Cerebellar nuclear complex (tissue), 1 donor: ENCODE measurements at places on chromosomes 7 and 10.

DNA sequence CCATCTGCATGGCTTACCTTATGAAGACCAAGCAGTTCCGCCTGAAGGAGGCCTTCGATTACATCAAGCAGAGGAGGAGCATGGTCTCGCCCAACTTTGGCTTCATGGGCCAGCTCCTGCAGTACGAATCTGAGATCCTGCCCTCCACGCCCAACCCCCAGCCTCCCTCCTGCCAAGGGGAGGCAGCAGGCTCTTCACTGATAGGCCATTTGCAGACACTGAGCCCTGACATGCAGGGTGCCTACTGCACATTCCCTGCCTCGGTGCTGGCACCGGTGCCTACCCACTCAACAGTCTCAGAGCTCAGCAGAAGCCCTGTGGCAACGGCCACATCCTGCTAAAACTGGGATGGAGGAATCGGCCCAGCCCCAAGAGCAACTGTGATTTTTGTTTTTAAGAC is 12.4 kb downstream of the DUSP5 start:
- DNase-seq, result no peak

GRCh38 chr10:125153703-125154490 is 6.5 kb downstream of the CTBP2 start:
- DNase-seq, result no peak

GRCh38 chr7:111459757-111460280 is 102.5 kb downstream of the IMMP2L start:
- DNase-seq, result no peak

GRCh38 chr7:100683659-100684533 is 10.2 kb downstream of the GIGYF1 start:
- no peak for DNase-seq

DNA sequence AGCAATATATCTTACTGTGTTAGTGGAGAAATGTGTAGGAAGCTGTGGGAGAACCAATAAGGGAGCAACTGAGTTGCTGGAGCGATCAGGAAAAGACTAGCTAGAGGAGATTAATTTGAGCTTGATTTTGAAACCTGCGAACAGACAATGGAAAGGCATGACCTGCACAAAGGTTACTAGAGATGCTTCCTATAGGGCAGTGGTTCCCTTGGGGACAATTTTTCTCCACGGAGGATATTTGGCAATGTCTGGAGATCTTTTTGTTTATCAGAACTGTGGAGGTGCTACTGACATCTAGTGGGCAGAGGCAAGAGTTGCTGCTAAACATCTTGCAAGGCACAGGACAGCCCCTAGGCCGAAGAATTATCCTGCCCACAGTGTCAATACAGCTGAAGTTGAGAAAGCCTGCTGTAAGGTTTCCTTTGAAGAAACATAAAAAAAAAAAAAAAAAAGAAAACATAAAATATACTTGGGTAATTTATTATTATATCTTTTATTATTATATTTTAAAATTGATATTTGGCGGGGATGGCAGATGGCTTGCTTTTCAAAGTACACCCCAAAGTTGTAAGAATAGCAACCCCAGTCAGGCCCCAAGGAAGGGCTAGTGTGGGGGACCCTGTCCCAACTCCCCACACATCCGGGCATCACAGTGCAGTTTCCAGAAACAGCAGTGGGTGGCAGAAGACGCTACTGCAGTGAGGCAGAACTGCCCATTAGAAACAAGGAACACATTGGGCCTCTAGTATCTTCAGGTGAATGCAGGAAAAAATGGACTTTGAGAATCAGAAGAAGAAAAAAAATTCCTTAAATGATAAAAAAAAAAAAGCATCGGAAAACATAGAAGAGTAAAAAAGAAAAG is 481.6 kb downstream of the SH2D4B start:
- no peak for DNase-seq

DNA sequence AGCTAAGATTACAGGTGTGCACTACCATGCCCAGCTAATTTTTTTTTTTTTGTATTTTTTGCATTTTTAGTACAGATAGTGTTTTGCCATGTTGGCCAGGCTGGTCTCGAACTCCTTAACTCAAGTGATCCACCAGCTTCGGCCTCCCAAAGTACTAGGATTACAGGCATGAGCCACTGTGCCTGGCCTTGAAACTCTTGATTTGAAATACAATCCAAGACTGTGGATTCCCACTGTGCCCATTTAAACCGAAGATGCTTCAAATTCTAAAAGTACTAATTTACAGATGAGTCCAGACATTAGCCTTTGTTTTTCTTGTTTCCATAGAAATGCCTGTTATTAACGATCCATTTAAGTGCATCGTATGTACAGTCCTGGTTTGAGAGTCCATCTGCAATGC is 130.9 kb downstream of the CACNA2D1 start:
- no peak for DNase-seq

- no peak for DNase-seq
These were observed 1.7 kb downstream of the CREB3L2 start for GRCh38 chr7:138000081-138000701.

DNA sequence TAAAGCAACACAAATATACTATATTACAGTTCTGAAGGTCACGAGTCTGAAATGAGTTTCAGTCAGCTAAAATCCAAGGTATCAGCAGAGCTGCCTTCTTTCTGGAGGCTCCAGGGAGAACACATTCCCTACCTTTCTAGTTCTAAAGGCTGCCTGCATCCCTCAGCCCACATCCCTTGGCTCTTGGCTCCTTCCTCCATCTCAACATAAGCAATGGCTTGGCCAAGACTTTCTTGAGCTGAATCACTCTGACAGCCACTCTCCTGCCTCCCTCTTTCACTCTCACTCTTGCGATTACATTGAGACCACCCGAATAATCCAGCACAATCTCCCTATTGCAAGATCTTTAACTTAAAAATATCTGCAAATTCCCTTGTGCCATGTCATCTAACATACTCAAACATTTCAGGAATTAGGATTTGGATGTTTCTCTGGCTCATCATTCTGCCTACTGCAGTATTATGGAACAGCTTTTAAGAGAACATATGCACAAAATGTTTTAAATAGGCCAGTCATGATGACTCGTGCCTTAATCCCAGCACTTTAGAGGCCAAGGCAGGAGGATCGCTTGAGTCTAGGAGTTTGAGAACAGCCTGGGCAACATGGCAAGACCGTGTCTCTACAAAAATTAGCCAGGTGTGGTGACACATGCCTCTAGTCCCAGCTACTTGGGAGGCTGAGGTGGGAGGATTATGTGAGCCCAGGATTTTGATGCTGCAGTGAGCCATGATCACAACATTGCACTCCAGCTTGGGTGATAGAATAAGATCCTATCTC is 144.2 kb upstream of the VSTM2A start:
- DNase-seq, result no peak

- DNase-seq, result no peak
These were observed 121.5 kb upstream of the CXCL12 start for GRCh38 chr10:44506386-44506785.

GRCh38 chr7:92698237-92698841 is 108.1 kb upstream of the FAM133B start:
- no peak for DNase-seq

DNA sequence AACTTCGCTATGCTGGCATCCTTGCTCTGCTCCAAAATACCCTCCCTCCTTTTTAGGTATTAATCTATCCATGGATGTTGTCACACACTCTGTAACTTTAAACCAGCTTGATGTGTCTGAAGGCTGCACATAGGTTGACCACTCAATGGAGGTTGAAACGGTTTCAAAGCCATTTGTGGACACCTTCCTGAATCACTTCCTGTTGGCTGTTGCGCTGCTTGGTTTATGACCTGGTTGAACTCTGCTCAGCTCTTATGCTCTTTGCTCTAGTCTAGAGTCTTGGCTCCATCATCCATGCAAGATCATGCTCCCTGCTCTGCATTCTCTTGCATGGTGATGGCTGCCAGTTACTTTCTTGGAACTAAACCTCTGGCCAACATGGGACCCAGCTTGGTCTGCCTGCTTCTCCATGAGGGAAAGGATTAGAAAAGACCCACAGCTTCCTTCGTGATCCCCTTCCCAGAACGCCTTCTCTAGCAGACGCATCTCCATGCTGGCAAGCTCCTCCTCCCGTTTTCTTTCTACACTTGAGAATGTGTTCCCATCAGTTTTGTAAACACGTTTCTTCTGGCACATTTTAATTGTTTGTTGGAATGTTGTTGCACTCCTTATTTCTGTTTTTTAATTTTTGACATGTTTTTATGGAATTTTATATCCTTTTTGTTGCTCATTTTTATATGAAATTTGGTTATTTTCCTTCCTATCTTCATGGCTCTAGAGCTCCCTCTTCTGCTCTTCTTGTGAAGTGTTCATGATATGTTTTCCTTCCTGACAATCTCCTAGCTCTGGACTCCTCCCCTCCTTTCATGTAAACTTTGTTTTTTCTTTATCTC is 149.8 kb downstream of the XPNPEP1 start:
- no peak for DNase-seq

DNA sequence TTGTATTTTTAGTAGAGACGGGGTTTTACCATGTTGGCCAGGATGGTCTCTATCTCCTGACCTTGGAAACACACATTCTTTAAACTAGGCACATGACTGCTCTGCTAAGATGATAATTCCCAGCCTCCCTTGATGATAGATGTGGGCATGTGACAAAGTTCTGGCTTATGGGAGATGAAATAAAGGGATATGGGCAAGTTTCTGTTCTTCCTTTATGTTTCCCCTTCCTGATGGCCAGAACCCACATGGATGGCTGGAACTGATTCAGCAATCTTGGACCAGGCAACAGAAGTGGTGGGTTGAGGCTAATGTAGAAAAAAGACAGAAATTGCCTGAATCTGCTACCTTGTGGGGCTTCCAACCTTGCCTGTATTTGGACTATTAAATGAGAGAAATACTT is 60.7 kb upstream of the NRP1 start:
- DNase-seq, result no peak

DNA sequence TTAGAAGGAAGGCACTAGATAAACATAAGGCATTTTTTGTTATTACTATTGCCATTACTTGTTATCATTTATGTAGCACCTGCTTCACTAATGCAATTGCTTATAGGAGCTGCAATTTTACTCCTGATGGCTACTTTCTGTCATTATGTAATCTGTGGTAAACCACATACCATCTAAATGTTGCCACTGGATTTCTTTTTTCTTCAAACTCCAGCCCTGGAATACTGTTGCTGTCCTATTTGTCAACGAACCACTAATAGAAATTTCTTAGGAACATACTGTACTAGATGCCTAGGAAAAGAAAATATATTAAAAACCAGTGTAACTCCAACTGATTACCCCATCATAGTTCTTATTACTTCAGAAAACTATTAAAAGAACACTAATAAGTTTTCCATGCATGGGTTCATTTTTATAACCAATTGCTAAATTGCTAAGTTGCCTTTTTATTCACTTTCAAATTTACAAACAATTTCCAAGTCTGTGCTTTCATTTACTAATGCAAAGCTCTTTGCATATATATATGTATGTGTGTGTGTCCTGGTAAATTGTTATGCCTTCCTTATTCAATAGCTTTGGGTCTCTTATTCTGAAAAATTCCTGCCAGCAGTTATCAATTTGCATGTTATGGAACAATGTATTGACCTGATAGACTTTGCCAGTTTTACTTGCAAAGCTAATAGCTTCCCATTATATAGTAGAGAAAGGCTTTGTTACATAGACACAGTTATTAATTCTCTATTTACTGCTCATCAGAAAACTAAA is 287.4 kb downstream of the EXOC4 start:
- DNase-seq, result no peak

DNA sequence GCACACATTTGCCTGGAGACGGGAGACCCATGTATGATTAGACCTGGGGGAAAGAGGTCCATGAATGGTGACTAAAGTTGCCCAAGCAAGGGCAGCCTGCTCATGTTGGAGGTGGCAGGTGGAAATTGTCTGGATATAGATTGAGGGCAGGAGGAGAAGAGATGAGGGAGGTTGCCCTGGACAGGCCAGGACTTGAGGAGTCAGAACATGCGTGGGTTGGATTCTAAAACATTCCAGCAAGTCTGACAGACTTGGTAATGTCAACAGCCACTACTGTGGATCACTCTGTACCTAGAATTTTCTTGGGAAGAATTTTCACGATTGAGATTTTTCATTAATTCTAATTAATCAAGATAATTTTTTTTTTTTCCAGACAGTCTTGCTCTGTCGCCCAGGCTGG is 19.1 kb upstream of the SVOPL start:
- no peak for DNase-seq

- DNase-seq, result no peak
These were observed 86.2 kb upstream of the DYNC1I1 start for GRCh38 chr7:95686109-95686508.

GRCh38 chr7:103391976-103392375 is 44.5 kb downstream of the PSMC2 start:
- no peak for DNase-seq

GRCh38 chr10:58706836-58707235 is 194.2 kb downstream of the BICC1 start:
- DNase-seq, result no peak

- no peak for DNase-seq
These were observed 98.7 kb downstream of the TMEM26 start for GRCh38 chr10:61354401-61354975.

DNA sequence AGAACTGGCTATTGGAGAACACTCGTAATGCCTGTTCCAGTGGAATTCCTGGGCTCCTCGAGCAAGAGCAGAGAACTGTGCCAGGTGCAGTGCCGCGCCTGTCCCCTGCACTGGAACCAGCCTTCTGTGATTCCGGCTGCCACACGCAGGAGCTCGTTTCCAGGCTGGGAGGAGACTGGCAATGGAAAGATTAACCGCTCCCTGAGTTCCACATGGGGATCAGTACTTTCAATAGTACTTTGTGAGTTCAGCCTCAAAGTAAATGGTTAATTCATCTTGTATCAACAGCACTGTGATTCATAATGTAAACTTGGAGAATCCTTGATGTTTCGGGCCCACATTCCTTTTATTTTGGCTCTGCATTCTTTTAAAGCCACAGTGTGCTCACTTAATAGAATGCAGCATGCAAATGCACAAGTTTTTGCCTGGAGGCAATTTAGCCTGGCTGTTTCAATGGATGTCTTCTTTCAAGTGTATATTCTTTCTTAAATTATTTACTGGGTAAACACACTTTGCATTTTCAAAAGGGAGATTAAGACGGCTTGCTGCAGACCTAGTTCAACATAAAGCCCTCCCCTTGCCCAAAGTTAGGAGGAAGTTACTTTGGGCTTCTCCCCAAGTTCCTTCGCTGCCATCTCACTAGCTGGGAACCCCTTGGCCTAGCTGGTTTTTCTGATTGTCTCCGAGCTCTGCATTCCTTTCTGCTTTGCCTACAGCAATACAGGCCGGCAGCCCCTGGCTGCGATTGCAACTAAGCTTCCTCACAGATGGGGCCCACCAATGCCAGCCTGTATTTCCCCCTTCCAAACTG is 138.1 kb upstream of the TCF7L2 start:
- DNase-seq, result no peak

- no peak for DNase-seq
These were observed 613.1 kb downstream of the SUGCT start for GRCh38 chr7:40747856-40748255.

GRCh38 chr7:117036053-117036669 is 82.9 kb downstream of the ST7 start:
- no peak for DNase-seq

GRCh38 chr7:19677180-19677579 is 31.7 kb downstream of the POLR1F start:
- DNase-seq, result no peak

DNA sequence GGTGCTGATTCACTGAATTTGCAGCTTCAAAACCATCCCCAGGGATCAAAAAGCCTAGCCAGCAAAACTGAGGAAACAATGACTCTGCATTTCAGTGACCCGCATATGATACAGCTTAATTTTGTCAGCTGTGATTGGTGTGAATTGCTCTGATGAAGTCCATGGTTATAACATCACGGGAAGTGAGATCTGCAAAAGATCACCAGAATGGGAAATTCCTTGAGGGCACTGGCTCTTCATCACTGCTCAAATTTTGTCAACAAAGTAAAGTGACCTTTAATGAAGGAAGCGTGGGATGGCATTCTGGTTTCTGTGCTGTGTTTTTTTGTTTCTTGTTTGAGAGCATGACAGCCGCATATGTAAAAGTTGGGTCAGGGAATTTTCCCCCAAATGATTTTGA is 745.9 kb downstream of the GATA3 start:
- no peak for DNase-seq
